ENCODE measurements at places on chromosomes 1 and 21.

DNA sequence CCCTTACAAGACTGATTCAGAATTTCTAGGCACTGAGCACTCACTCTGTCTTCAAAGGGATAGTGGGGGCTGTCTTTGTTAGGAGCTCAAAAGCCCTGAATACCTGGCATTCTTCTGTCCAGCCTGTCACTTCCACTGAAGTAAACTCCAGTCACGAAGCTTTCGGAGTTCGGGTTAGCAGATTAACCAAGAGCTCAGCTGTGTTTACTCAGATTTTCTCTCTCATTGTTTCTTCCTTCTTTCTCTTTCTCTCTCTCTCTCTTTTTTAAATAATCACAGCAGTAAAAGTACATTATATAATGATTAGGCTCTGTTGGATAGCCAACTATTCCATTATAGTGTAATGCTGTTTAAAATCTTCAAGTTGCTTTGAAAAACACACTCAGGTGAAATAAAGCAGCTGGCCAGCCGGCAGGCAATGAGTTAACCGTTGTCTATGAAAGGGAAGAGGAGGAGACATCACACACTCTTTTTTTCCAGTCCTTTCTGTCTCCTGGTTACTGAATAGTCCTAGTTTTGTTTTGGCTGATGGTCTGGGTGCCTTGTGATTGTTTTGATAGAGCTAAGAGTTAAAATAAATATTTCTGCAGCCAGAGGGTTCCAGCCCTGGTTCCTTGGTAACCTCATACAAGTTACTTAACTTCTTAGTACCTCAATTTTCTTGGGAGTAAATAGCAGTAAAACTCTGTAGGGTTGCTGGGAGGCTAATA lies 89.8 kb downstream of the ADSS2 start:
- no peak for DNase-seq

- no peak for DNase-seq
Observed at GRCh38 chr1:208192995-208193394, 51.2 kb downstream of the PLXNA2 start.

DNA sequence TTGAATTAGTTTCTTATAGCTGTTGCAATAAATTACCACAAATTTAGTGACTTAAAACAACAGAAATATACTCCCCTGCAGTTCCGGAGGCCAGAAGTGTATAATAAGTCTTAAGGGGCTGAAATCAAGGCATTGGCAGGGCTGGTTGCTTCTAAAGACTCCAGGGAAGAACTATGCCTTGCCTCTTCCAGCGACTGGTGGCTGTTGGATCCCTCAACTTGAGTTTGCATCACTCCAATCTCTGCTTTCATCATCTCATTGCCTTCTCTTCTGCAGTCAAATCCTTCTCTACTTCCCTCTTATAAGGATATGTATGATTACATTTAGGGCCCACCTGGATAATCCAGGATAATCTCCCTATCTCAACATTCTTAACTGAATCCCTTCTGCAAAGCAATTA lies 19.1 kb upstream of the MED18 start:
- no peak for DNase-seq

GRCh38 chr1:67110352-67110751 lies 24.4 kb downstream of the C1orf141 start:
- DNase-seq: no peak

DNA sequence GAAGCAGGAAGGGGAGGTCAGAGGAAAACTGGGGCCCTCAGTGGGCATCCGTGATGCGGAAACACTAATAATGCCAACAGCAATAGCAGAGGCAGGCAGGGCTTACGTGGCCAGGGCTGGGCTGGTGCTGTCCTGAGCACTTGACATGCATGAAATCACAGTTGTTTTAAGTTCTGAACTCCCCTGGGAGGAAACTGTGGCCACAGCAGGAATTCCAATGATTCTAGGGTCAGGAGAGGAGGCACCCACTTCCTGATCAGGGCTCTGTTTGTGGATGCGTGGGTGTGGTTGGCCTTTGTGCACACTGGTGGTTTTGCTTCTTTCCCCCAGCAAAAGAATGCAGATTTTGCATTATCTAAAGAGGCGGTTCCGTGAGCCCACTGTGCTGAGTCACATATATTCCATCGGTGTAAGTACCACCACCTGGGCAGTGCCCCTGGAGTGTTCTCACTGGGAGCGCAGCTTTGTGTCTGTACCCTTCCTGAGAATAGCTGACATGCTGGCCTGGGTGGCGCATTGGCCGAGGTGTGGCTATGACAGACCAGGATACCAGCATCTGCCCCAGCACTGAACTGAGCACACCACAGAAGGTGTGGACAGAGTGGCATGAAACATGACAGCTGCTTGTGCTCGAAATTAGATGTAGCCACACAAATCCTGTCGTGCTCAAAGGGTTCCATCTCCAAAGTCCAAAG lies 71.0 kb downstream of the PDE9A start:
- DNase-seq: no peak

GRCh38 chr1:67476906-67477305 lies 46.7 kb upstream of the SERBP1 start:
- DNase-seq: no peak

GRCh38 chr1:91162613-91163012 lies 140.8 kb upstream of the ZNF644 start:
- no peak for DNase-seq

- DNase-seq: no peak
Observed at GRCh38 chr1:31639543-31639942, 5.1 kb downstream of the PEF1 start.

- no peak for DNase-seq
Observed at GRCh38 chr1:97091679-97092078, 370.1 kb downstream of the PTBP2 start.

GRCh38 chr1:25805863-25806225 lies 5.9 kb downstream of the SELENON start:
- DNase-seq: no peak

- no peak for DNase-seq
Observed at GRCh38 chr1:89670711-89671110, 37.8 kb downstream of the LRRC8C start.

GRCh38 chr1:115793162-115793561 lies 24.6 kb upstream of the CASQ2 start:
- DNase-seq: no peak

DNA sequence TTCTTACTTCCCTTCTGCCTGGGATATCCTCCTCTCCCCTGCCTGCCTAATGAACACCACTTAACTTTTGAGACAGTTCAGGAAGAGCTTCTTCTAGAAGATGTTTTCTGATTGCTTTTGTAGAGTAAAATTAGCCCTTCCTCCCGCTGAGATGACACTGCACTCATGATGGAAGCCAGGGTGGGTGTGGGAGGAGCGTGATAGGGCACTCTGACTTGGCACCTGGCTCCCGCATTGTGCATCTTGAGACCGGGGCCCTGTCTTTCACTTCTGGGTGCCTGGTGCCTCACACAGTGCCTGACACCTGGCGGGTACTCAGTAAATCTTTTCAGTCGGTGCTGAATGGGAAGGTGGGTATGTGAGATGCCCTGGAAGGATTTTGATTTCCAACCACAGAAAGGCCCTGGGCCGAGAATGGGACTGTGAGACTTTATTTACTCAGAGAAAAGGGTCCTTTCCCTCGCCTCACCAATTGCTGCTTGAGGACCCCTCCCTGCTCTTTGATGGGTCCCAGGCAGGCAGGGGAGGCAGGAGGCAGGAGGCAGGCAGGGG lies 6.8 kb downstream of the THEM5 start:
- DNase-seq: no peak

DNA sequence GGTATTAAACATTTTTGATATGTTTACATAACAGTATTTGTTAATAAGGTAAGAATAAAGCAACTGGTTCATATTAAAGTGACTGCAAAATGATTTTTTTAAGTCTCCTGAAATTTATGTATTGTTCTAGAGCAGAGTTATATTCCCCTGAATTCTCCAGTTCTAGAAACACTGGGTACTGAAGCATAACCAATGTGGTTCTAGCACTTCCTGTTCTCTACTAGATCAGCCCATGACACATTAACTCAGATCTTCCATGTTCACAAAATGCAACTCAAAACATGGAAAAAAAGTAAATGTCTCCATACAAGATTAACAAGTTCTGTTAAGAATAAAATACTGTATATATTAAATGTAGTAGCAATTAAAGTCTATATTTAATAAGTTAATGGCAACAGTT lies 3.9 kb downstream of the NEGR1 start:
- DNase-seq: no peak

DNA sequence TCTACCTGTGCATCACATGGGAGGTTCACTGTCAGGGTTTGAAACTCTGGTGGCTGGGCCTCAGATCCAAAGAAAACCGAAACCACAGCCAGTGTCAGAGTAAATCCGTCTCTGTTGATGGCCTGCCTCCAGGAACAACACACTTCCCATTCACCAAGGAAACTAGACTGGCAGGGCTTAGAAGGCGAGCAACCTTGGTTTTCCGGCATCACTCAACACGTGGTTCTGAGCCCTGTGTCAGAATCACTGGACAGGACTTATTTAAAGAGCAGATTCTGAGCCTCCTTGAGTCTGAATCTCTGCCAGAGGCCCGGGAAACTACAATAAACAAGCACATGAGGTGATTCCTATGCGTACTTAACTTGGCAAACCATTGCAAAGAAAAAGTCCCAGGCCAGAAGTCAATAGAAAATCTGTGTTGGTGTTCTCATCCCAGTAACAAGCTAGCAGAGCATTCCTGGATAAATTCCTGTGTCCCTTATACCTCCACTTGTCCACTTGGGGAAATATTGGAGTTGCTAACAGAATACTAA lies 70.0 kb downstream of the KCTD3 start:
- no peak for DNase-seq

GRCh38 chr1:106637566-106637965 lies 418.9 kb upstream of the PRMT6 start:
- no peak for DNase-seq
